ENCODE measurements at places on chromosomes 13 and 19.

- DNase-seq, result no peak
Observed at GRCh38 chr13:104404325-104404724, 1338.1 kb upstream of the SLC10A2 start.

DNA sequence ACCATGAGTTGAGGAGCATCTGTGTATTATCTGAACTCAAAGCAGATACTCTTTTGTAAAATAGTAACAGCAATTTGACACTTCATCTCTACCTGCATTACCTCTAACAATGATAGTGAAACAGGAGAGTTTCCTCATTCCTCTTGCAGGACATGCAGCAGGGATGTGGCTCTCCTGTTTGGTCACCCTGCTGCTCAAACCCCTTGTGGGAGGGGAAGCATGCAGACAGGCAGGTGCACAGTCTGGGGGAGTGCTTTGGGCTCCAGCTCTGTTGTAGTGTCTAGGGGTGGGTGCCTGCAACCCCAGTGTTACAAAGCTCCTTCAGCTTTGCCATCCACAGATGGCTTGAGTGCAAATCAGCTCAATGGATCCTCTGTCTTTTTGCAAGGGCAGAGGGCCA, 827.6 kb downstream of the DACH1 start:
- DNase-seq, result no peak

DNA sequence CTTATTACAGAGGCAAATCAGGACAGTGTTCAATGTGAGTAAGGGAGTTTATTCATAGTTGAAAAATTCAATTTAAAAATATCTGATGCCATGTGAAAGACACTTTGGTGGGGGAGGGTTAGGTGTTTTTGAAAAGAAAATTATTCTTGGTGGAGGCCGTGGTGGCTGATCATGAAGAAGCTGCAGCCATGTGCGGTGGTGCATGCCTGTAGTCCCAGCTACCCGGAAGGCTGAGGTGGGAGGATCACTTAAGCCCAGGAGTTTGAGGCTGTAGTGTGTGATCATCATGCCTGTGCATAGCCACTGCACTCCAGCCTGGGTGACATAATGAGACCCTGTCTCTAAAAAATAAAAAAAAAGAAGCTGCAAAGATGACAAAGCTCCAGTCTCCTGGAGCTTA, 28.6 kb downstream of the WDFY2 start:
- DNase-seq, result no peak

DNA sequence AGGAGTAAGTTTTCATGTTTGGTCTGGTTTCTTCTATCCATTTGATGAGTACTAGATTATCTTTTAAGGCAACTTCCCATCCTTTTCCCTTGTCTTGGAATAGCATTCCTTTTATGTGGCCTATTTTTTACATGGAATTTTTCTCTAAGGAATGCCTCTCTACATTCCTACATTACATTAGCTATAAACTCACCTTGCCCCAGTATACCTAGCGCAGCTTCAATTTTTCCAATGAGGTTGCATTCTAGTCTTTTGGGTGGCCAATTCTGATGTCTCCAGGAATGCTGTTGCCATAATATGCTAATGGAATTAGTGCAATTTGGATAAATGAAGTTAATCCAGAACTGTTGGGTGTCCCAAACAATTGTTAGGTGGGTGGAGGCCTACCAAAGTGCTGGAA, 33.8 kb downstream of the KBTBD6 start:
- no peak for DNase-seq

GRCh38 chr19:15264061-15264932, 32.0 kb upstream of the EPHX3 start:
- peak; percentile 78 for DNase-seq

DNA sequence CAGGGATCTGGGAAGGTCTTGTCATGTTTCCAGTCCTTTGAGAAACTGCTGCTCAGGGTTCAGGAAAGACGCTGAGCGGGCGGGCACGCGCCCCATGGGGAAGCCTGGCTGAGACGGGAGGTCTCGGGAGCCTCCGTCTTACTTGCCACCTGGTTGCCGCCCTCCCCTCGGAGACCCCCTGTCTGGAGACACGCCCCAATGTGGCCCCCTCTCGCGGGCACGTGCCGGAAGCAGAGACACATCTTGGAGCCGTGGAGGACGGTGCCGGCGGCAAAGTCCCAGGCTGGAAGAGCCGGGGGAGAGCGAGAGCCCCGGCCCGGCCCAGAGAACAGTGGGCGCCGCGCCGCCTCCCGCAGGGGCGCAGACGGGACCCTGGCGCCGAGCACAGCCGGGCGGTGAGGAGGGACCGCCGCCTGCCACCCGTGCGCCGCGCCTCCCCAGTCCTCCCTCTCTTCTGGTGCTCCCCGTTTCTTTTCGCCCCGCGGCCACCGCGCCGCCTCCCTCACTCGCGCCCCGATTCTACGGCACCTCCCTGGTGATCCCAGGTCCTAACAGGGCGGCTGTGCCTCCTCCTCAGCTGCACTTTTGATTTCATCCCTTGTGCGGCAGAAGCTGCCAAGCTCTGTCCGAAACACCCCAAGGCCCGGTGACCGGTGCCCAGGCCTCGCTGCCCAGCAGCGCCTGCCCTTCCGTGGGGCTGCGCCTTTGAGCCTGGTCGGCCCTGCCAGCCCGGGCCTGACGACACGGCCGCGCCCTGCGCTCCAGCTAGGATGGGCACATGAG, 15.5 kb downstream of the GJB2 start:
- no peak for DNase-seq

GRCh38 chr13:41005704-41006103, 13.4 kb downstream of the ELF1 start:
- DNase-seq, result no peak

DNA sequence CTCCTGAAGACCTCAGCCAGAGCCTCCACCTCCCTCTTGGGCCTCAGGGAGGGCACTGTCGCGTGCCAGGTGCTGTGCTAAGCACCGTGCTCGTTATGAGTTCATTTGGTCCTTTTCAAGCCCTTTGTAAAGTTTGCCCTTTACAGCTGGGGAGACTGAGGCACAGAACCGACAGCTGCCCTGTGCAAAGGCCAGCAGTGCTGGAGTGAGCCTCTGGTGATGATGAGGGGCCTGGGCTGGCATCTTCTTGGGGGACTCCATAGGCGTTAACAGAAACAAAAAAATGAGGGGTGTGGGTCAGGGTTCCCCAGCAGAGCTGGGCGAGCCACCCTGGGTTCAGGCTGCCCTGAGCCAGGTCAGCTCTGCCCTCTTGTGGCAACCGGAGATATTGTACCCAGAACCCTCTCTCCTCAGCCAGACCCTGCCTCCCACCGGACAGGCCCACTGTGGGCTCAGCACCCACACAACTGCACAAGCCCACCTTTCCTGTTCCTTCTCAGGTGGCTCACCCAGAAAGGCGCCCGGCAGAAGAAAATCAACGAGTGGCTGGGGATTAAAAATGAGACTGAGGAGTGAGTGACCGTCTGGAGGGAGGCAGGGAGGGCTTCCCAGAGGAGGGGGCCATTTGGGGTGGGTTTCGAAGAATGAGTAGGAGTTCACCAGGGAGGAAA, 5.5 kb upstream of the IFI30 start:
- DNase-seq, result peak; percentile 71

DNA sequence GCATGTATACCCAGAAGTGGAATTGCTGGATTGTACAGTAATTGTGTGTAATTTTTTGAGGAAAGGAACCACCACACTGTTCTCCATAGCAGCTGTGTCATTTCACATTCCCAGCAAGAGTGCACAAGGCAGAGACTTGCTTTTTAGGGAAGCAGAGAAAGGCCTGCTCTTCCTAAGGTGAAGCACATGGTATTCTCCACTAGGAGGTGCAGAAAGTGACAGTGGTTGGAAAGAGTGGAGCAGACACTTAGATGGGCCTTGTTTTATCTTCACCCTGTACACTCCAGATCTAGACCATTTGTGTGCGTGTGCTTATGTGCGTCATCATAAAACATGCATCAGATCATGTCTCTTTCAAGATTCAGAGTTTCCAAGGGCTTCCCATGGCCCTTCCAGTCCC, 35.0 kb downstream of the FAM124A start:
- no peak for DNase-seq

- no peak for DNase-seq
Observed at GRCh38 chr13:94776300-94776699, 64.0 kb upstream of the SOX21 start.

- DNase-seq, result no peak
Observed at GRCh38 chr19:40286971-40287421, 1.9 kb upstream of the AKT2 start.

GRCh38 chr19:5948752-5949564, 29.0 kb downstream of the RANBP3 start:
- no peak for DNase-seq

- no peak for DNase-seq
Observed at GRCh38 chr19:35565016-35565856, 1.8 kb upstream of the ATP4A start.

GRCh38 chr13:104584481-104584880, 1518.3 kb upstream of the SLC10A2 start:
- no peak for DNase-seq

GRCh38 chr13:33970746-33971561, 153.0 kb downstream of the RFC3 start:
- no peak for DNase-seq

DNA sequence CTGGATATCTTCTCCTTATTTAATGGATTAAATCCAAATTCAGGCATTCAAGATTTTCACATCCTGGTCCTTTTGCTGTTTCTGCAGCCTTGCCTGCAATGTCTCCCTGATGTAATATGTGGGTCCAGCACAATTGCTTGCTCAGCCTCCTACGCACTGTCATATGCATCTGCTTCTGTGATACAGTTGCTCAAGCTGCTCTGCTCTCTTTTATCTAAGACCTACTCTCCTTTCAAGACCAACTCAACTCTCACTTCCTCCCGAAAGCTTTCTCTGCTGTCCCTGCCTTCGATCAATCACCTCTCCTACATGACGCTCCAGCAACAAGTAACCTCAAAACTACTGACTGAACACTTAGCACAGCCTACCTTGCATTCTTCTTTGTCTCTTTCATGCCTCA, 138.2 kb downstream of the DCLK1 start:
- no peak for DNase-seq

DNA sequence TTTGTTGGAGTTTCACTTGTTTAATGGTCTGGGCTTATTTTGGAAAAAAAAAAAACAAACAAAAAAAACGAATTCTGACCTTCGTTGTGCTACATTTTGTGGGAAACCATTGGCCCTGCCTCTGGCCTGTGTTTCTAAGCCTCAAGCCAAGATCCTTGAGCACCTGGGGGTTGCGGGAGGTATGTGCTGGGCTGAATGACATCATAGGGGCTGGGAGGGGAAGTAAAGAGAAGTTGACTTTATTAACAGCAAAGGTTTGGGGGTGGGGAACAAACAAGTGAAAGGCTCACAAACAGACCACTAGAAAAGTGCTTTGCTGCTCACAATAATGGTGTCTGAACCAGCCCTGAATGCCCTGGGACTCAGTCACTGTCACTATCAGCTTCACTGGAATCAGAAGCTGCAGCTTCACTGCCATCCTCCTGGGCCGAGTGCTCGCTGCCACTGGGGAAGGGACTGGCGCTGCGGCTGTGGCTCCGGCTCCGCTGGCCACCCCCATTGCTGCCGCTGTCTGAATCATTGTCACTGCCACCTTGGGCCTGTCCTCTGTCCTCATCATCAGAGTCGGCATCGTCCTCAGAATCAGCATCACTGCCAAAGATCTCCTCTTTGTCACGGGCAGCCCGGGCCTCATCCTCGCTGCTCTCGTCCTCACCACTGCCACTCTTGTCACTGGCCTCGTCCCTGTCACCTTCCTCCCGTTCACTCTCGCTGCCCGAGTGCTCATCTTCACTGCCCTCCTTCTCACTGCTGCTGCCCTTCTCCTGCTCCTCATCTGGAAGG, 5.1 kb downstream of the PAF1 start:
- no peak for DNase-seq

DNA sequence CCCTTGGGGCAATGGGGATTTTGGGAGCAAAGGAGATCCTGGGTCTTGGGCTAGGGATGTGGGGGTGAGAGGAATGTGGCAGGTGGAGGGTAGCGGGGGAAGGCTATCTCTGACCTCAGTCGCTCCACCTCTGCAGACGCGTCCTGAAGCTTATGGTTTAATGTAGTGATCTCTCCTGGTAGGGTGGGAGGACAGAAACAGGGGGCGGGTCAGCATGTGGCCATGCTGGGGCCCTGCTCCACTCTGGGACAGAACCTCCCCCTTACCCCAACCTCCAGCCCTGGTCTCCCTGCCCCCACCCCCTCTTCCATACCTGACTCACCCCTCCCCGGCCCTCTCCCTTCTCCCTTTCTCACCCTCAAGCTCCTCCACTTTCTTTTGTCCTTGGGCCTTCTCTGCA, 1.4 kb downstream of the BST2 start:
- peak; percentile 23 for DNase-seq

GRCh38 chr13:110824702-110825300, 90.1 kb downstream of the ANKRD10 start:
- DNase-seq, result no peak

DNA sequence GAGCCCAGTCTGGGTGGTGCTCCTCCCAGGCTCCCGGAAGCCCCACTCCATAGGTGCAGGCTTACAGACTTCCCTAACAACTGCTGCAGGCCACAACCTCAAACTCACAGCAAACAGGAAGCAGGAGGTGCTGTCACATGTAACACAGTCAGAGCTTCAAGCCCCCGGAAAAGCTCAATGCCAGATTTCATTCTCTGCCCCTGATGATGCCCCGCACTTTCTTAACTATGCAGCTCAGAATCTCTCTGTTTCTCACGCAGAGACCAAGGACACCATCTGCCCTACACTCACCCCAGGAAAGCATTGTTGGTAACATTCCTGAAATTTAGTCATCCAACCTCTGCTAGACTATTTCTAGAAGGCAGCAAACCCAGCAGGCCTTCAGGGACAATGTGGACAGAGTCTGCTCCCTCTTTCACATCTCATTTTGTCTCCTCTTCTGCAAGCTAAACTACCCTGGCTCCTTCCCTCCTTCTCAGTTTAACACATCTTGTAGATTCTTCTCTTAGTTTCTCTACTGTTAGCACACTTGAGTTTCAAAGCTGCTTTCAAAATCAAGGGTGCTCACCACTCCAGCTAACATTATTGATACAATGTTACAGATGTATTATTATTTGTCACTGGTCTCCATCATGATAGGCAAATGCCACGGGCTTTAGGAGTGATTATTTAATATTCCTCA, 162.5 kb downstream of the KCTD12 start:
- DNase-seq, result peak; percentile 1

DNA sequence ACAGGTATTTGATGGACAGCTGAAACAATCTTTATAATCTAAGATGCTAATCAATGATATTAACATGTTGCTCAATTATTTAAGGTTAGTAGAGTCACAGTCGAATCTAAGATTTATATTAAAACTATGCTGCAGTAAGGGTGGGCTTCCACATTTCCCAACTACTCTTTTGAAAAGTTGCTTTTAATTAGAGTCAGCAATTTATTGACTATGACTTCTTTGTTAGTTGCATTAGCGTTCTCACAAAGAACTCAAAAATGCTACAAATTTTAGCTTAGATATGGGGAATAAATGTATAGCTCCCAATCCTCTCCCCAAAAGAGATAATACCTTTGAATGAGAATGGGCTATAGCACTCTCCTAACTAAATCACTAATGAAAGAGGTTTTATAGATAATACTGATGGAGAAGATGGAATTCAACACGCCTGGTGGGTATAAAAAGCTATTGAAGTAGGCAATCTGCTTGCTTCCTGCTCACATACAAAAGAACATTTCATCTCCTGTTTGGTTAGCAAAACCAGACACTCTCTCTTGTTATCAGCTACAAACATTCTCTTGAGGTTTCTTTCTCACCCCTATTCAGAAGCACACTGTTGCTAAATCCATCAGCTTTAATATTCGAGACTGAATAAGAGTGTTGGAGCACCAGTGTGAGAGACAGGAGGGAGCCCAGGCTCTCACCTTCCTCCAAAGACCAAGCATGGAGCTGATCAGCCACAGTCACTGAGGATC, 2.4 kb upstream of the FLT1 start:
- DNase-seq, result no peak

GRCh38 chr19:10751109-10751953, 33.5 kb downstream of the DNM2 start:
- no peak for DNase-seq

- DNase-seq, result no peak
Observed at GRCh38 chr13:111859354-111860230, 207.4 kb upstream of the SOX1 start.
